ENCODE measurements at places on chromosomes 2 and 18. TPM values are rescaled to one million over a fixed set of nuclear protein-coding genes. Genes with fewer than 3 reads are reported as not detected.

- DNase-seq: no peak
- peak overlapping the region; percentile 88 for H3K4me3 ChIP-seq
- H3K27ac ChIP-seq: no peak overlapping the region
- peaks cover 24% of the 10 kb centered on the region for H3K4me1 ChIP-seq
- no peaks in the 10 kb centered on the region for H3K27me3 ChIP-seq
Measured at GRCh38 chr2:120734930-120735651, 577 bp upstream of the GLI2 start.

DNA sequence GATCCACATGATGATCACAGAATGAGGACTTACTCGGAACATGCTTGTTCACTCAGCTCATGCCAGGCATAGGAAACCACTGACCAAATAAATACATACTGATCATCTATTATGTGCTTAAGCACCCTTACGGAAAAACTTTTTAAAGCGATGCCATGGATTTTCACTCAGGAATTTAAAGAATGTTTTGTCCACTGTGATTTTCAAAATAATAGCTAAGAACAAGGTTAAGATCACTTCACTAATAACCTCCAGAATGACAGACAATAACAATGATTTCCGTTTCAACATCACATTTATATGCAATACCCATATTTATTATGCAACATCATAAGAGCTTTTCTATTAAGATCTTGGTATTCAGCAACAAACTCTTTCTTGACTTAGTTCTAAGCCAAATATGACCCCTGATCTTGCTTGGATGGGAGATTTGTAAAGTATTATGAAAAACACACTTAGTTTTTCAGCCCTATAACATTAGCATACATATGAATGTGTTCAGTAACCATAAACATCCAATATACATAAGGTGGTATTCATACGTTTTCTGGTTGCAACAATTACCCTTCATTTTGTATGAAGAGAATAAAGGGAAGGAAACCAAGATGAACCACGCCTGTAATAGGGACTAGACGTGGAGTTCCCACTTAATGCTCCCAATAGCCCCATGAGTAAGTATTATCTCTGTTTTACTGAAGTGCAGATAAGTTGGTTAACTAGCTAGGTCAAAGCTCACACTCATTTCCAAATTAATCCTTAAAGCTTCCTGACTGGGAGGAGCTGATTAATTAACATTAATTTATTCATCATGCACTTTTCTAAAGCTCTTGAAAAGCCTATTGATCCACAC lies 1.9 kb downstream of the CD302 start:
- H3K27me3 ChIP-seq: no peaks in the 10 kb centered on the region
- no peaks in the 10 kb centered on the region for H3K36me3 ChIP-seq

DNA sequence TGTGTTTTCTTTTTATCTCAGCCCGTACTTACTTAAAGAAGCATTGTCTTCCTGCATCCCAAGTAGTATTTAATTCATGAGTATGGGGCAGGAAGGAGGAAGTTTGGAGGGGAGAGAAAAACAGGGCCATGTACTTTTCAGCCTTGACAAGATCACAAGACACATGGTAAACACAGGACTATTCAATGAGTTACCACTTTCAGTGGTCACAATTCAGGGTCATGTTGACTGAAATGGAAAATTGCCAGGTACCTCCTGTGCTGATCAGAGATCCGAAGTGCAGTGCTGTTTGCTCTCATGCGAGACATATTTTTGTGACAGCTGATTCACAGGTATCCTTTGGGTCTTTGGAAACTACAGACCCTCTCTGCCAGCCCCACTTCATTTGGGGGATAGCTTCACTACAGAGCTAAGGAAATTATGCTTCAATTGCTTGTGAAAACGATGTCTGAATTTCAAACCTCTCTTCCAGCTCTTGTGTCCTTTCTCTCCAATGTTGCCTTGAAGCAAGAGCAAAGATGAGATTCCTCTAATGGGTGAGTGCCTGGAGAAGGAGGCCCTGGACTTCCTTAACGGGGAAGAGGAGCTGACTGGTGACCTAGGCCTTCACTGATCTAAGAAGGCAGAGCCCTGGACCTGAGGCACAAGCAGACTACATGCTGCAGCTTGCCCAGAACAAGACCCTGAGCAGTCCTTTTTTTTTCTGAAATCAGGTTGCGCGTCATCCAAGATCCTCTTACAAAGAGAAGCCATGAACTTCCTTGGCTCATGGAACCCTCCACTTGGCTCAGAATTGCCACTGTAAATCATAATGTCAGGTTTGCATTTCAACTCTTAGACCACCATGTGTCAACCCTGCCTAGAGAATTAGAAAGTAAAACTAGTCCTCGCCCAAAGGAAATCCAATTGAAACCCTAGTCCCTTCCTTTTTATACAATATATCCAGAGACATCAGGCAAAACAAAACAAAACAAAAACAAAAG lies 44.1 kb downstream of the EVA1A start:
- no peak for DNase-seq
- H3K4me1 ChIP-seq: no peaks in the 10 kb centered on the region
- H3K27ac ChIP-seq: no peak overlapping the region
- no peaks in the 10 kb centered on the region for H3K36me3 ChIP-seq

GRCh38 chr2:235212501-235213158 lies 260.8 kb downstream of the SH3BP4 start:
- no peaks in the 10 kb centered on the region for H3K27me3 ChIP-seq
- no peaks in the 10 kb centered on the region for H3K4me1 ChIP-seq
- no peak for DNase-seq
- H3K4me3 ChIP-seq: no peak overlapping the region
- no peaks in the 10 kb centered on the region for H3K36me3 ChIP-seq

Gene POTEJ
- total RNA-seq: not detected

- H3K36me3 ChIP-seq: no peaks in the 10 kb centered on the region
- peak; percentile 83 for DNase-seq
- H3K4me3 ChIP-seq: peak overlapping the region; percentile 56
- no peaks in the 10 kb centered on the region for H3K27me3 ChIP-seq
- H3K27ac ChIP-seq: peak overlapping the region; percentile 65
Measured at GRCh38 chr18:34158881-34159690, 65.6 kb downstream of the NOL4 start.

Gene SERPINB8
- 1.6 TPM for total RNA-seq
